ENCODE measurements at places on chromosomes 5 and 9. TPM values are rescaled to one million over a fixed set of nuclear protein-coding genes. Genes with fewer than 3 reads are reported as not detected.

Gene ZBED3
- total RNA-seq, result 8.7 TPM

Gene ROR2
- 0.10 TPM for total RNA-seq

Gene ADAMTSL2
- total RNA-seq, result 0.07 TPM

Gene HSD17B3
- total RNA-seq, result 0.81 TPM

Gene LHX3
- not detected for total RNA-seq

Gene EDIL3
- not detected for total RNA-seq

Gene SLC2A8
- 11.4 TPM for total RNA-seq

DNA sequence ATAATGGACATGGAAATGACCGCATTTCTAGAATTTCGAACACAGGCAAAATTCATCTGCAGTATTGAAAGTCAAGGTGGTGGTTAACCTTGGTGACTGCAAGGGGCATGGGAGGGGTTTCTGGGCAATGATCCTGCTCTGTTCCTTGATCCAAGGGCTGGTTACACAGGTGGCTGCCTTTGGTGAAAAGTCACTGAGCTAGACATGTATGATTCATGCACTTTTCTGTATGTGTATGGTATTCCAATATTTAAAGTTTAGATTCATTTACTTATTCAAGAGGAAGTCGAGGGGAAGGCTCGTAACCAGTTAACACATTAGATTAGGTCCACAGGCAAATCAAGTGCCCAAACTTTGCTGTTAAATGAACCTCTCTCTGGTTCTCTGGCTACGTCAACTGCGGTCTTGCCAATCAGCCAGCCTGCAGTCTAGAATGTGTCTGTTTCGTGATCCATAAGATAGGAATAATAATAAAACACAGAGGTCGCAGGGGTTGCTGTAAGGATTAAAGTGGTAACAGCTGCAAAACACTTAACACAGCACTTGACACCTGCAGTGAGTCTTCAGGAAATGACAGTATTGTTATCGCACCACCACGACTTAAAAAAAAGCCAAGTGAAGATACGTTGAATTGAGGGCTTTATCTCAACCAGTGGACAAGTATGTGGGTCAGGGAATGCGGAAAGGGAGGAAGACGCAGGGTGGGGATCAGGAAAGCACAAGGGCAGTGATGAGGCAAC lies 92.5 kb downstream of the TLE1 start:
- no peak for DNase-seq
- peaks cover 29% of the 10 kb centered on the region for H3K27me3 ChIP-seq
- H3K4me3 ChIP-seq, result no peak overlapping the region
- no peaks in the 10 kb centered on the region for H3K36me3 ChIP-seq

GRCh38 chr5:8333485-8333884 lies 464.5 kb downstream of the MTRR start:
- no peak overlapping the region for H3K27ac ChIP-seq
- H3K27me3 ChIP-seq, result no peaks in the 10 kb centered on the region
- DNase-seq, result no peak
- no peak overlapping the region for H3K4me3 ChIP-seq

GRCh38 chr9:127841087-127841835 lies 13.2 kb downstream of the ENG start:
- no peaks in the 10 kb centered on the region for H3K36me3 ChIP-seq
- no peaks in the 10 kb centered on the region for H3K27me3 ChIP-seq
- H3K27ac ChIP-seq, result no peak overlapping the region
- H3K4me1 ChIP-seq, result no peaks in the 10 kb centered on the region
- DNase-seq, result no peak

GRCh38 chr9:108213511-108213910 lies 642.3 kb downstream of the ACTL7B start:
- no peaks in the 10 kb centered on the region for H3K27me3 ChIP-seq
- DNase-seq, result no peak
- no peak overlapping the region for H3K27ac ChIP-seq
- H3K4me1 ChIP-seq, result no peaks in the 10 kb centered on the region
- H3K36me3 ChIP-seq, result no peaks in the 10 kb centered on the region

DNA sequence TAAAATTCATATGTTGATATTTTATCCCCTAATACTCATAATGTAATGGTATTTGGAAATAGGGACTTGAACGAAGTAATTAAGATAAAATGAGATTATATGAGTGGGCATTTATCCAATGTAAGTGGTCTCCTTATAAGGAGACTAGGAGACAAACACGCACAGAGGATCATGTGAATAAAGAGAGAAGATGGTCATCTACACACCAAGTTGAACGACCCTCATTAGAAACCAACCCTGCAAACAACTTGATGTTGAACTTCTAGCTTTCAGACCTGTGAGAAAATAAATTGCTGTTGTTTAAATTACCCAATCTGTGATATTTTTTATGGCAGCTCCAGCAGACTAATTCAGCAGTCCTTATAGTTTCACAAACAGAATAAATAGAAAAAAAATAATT lies 27.5 kb upstream of the SELENOP start:
- H3K27ac ChIP-seq, result no peak overlapping the region
- no peaks in the 10 kb centered on the region for H3K36me3 ChIP-seq
- no peak for DNase-seq
- H3K4me3 ChIP-seq, result no peak overlapping the region
- no peaks in the 10 kb centered on the region for H3K4me1 ChIP-seq

DNA sequence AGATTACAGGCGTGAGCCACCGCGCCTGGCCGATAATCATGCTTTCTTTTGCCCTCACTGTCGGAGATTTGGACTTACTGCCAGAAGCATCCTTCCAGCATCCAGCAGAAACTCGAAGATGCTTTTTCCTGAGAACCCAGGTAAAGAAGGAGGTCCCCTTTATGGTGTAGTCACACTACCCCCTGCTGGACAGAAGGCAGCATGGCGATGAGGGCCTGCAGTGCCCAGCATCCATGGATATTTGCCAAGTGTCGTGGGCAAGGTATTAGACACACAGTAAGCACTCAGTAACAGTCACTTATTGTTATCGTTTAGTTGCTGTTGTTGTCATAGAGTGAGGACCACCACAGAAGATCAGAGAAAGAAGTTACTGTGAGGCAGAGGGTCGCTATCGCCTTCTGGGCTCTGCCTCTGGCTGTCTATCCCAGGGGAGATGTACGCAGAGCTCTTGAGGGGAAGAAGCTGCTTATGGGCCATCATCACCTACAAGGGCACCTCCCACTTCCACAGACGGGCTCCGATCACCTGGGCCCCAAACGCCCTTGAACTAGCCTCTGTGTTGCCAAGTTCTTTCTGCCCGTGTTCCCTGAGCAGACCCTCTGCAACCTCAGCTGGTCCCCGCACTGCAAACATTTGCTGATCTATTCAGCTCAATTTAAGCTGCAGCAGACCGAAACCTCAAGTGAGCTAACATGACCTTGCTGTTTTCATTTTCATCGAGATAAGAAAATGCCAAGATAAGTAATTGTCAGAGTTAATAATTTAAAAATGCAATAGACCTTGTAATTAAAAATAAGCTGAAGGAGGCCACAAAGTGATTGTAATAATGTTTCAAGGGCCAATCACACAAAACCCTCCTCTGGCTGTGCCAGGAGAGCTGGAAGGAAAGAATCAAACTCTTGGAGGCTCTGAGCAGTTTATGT lies 23.9 kb downstream of the C5orf15 start:
- no peaks in the 10 kb centered on the region for H3K27me3 ChIP-seq
- H3K27ac ChIP-seq, result no peak overlapping the region
- H3K36me3 ChIP-seq, result no peaks in the 10 kb centered on the region
- H3K4me1 ChIP-seq, result peaks cover 5% of the 10 kb centered on the region

- no peak for DNase-seq
- H3K36me3 ChIP-seq, result no peaks in the 10 kb centered on the region
- H3K4me3 ChIP-seq, result no peak overlapping the region
- H3K4me1 ChIP-seq, result peaks cover 8% of the 10 kb centered on the region
Measured at GRCh38 chr5:88727705-88728313, 155.2 kb downstream of the MEF2C start.

GRCh38 chr9:14066831-14067230 lies 247.1 kb downstream of the NFIB start:
- no peak overlapping the region for H3K27ac ChIP-seq
- no peak overlapping the region for H3K4me3 ChIP-seq
- H3K4me1 ChIP-seq, result no peaks in the 10 kb centered on the region

DNA sequence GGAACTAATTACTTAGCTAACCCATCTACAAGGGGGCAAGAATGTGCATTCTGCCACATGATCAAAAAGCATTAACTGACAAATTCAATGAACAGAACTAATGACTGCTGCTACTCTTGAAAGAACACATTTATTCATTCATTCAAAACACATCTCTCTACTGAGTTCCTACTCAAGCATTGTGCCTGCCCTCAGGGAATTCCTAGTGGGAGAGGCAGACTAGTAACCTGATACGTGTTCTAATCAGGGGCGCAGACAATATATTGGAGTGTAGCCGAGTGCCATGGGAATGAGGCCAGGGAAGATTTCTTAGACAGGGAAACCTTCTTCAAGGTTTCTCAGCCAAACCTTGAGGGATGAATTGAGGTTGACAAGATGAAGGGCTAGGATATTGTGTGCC lies 56.7 kb upstream of the PAPPA start:
- DNase-seq, result no peak
- H3K27ac ChIP-seq, result no peak overlapping the region
- H3K4me1 ChIP-seq, result no peaks in the 10 kb centered on the region
- H3K4me3 ChIP-seq, result no peak overlapping the region

DNA sequence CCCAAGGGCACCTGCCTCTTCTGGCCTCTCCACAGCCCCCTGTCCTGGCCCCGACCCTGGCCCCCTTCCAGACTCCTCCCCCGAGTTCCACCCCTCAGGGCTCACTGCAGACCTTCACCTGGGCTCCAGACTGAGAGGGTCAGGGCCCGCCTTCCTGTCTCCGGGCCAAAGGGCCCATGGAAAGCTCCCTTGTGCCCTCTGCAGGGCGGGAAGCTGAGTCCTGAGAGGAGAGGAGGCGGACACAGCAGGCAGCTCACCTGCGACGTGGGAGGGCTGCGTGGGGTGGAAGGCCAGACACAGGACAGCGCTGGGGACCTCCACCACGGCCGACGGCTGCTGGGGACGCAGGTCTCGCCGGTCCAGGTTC lies 20.6 kb downstream of the DYNC2I2 start:
- no peaks in the 10 kb centered on the region for H3K36me3 ChIP-seq
- H3K4me1 ChIP-seq, result no peaks in the 10 kb centered on the region
- H3K4me3 ChIP-seq, result no peak overlapping the region
- no peaks in the 10 kb centered on the region for H3K27me3 ChIP-seq
- DNase-seq, result no peak

GRCh38 chr5:53512539-53512938 lies 32.1 kb downstream of the FST start:
- no peak overlapping the region for H3K4me3 ChIP-seq
- H3K27me3 ChIP-seq, result peaks cover 5% of the 10 kb centered on the region
- no peak overlapping the region for H3K27ac ChIP-seq
- H3K36me3 ChIP-seq, result peaks cover 2% of the 10 kb centered on the region
- DNase-seq, result no peak
- no peaks in the 10 kb centered on the region for H3K4me1 ChIP-seq

DNA sequence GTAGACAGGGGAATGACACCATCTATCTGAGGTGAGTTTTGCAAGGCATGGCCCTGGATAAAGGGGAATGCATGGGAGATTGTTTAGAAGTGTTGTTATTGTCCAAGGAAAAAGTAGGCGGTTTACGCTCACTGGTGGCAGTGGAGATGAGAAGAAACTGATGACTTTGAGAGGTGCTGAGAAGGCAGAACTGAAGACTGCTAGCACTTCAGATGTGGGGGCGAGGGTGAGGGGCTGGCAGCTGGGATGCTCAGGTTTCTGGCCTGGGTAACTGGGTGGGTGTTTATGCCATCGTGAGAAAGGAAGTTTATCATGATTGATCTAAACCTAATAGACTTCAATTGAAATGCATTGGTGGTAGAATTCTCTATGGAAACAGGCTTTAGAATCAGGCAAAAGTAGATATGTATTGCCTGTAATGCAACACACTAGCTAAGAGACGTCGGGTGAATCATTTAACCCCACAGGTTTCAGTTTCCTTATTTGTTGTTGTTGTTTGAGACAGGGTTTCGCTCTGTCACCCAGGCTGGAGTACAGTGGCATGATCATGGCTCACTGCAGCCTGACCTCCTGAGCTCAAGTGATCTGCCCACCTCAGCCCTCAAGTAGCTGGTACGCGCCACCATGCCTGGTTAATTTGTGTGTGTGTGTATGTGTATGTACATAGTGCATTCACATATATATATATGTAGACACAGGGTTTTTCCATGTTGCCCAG lies 123.5 kb downstream of the SLC24A2 start:
- H3K36me3 ChIP-seq, result no peaks in the 10 kb centered on the region
- peaks cover 16% of the 10 kb centered on the region for H3K4me1 ChIP-seq
- no peak overlapping the region for H3K27ac ChIP-seq
- H3K4me3 ChIP-seq, result no peak overlapping the region
- DNase-seq, result peak; percentile 31

DNA sequence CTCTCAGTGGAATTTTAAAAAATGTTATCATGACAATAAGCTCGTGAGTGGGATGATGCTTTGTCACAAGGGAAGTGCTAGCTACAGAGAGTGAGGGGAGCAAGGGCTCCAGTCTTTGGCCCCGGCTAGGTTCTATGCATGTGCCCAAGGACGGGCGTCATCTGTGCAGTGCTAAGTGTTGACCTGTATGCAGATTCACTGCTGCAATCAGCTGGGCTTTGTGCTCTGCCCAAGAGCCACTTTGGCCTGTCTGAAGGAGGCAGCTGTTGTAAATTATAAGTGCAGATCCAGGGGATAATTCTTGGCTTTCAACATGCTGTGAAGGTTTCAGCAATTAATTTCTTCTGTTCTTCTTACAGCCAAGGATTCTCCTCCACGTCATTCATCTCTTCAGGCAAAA lies 268.6 kb downstream of the PSAT1 start:
- no peak overlapping the region for H3K4me3 ChIP-seq
- H3K27ac ChIP-seq, result no peak overlapping the region
- H3K4me1 ChIP-seq, result no peaks in the 10 kb centered on the region
- no peaks in the 10 kb centered on the region for H3K36me3 ChIP-seq

- H3K4me1 ChIP-seq, result peaks cover 15% of the 10 kb centered on the region
- peak overlapping the region; percentile 76 for H3K27ac ChIP-seq
- no peak for DNase-seq
- H3K27me3 ChIP-seq, result no peaks in the 10 kb centered on the region
Measured at GRCh38 chr5:10684303-10685086, 76.5 kb downstream of the DAP start.

- no peaks in the 10 kb centered on the region for H3K27me3 ChIP-seq
- no peaks in the 10 kb centered on the region for H3K4me1 ChIP-seq
- no peaks in the 10 kb centered on the region for H3K36me3 ChIP-seq
- no peak overlapping the region for H3K27ac ChIP-seq
- no peak overlapping the region for H3K4me3 ChIP-seq
Measured at GRCh38 chr9:78938821-78939220, 632.9 kb upstream of the TLE4 start.

DNA sequence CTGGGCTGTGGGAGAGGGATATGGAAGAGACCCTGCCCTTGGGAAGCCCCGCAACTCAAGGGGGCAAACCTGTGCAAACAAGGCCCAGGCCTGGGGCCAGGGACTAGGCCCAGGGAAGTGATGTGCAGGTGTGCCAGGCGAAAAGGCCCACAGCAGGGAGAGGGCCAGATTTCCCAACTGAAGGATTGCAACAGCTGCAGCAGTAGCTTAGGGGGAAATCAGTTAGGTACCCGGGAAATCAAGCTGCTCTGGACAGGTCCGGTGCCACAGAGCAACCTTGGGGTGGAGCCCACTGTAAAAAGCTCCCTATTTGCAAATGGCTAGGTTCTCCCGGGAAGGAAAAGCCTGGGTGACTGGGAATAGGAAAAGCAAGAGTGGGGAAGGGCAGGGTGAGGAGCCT lies 10.4 kb downstream of the GRIN1 start:
- H3K4me1 ChIP-seq, result peaks cover 7% of the 10 kb centered on the region
- H3K27ac ChIP-seq, result no peak overlapping the region
- peaks cover 4% of the 10 kb centered on the region for H3K27me3 ChIP-seq
- no peak for DNase-seq
- H3K4me3 ChIP-seq, result no peak overlapping the region

Measured in activated T-cell treated with anti-CD3 and anti-CD28 coated beads, Interleukin-2, amount 50 U/mL, for 72 hours (primary cell).